ENCODE measurements at places on chromosomes 11 and 22.
A peak's percentile ranks its signal among the peaks of the same experiment; 100 is the strongest.

- no peak for DNase-seq
Observed at GRCh38 chr11:71470946-71471345, 17.9 kb downstream of the NADSYN1 start.

DNA sequence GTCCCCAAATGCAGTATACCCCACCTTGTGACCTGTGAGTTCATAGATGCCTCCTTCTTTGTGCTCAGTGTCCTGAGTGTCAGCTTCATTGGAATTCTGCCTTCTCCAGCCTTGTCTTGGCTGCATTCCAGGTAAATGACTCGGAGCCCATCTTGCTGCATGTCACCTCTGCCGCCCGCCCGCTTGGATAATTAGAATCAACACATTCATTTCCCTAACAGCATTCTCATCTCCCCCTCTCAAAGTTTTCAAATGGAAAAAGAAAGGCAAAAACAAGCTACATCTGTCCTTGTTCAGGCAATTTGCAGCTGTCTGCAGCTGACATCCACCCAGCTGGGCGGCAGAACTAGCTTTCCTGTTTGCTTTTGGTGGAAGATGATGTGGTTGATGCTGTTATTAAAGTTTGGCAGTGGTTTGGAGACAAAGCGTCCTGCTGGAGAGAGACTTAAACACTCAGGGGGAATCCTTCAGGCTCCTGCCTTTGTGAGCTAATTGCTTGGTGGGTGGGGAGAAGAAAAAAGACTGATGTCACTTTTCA lies 198.8 kb upstream of the SEZ6L start:
- DNase-seq, result no peak

DNA sequence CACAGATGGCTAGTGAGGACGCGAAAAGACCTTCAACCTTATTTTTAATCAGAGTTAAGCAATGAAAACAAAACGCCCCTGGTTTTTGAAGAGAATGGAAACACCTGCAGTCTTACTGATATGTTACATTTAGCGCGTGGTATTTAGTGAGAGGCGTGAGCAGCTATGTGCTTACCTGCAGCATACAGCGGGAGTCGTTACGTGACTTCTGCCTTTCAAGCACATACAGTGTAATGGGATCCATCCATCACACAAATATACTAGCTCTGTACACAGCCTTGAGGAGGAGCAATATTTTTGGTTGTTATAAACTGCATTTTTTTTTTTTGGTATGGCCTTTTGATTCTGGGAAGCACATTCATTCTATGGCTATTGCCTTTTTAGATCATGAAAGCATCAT lies 5.5 kb downstream of the KRTAP5-2 start:
- DNase-seq, result no peak

DNA sequence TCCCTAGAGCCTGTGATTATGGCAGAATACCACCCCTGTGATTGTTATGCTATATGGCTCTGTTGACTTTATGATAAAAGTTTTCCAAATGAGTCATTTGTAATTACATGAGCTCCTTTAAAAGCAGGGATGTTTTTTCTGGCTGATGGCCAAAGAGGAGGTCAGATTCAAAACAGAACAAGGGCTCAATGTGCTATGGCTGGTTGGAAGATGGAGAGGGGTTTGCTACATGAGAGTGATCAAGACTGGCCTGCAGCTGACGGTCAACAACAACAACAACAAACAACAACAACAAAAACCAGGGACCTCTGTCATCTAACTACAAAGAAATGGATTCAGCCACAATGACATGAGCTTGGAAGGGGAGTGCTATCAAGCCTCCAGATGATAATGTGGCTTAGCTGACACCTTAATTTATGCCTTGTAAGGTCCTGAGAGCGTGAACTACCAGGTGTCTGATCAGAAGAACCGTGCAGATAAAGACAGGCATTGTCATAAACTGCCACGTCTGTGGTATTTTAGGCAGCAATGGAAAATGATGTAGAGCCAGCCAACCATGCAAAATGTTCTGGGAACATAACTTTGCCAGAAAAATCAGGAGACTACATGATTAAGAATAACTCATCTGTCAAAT lies 47.2 kb downstream of the PIWIL3 start:
- no peak for DNase-seq

DNA sequence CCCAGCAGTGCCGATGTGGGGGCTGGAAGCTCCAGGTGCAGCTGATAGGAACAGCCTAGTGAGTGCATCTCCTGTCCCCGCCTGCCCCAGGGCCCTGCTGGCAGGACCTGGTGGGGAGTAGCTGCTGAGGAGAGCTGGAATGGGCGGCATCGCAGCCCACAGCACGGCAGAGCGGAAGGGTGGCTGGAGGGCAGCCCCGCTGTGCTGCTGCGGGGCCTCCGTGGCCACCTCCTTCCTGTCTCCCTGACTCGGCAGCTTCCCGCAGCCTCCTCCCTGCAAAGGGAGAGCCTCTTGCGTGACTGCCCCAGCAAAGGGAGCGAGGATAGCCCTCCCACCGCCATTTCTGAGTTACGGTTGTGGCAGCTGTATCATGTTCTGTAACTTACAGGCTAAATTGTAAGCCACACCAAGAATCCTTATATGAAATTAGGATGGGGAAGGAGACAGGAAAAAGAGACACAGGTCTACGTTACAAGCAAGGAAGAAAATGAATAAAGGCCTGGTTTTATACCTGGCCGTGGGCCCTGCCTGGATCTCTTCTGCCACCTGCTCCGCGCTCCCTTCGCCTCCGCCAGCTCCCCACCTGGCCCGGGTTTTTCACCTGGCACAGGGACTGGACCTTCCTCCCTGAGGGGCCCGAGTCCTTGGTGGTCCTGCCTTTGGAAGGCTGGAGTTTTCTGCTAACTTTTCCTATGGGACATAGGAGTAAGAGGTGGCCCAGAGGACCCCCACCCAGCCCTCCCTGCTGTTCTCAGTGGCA lies 10.0 kb downstream of the TPCN2 start:
- no peak for DNase-seq

DNA sequence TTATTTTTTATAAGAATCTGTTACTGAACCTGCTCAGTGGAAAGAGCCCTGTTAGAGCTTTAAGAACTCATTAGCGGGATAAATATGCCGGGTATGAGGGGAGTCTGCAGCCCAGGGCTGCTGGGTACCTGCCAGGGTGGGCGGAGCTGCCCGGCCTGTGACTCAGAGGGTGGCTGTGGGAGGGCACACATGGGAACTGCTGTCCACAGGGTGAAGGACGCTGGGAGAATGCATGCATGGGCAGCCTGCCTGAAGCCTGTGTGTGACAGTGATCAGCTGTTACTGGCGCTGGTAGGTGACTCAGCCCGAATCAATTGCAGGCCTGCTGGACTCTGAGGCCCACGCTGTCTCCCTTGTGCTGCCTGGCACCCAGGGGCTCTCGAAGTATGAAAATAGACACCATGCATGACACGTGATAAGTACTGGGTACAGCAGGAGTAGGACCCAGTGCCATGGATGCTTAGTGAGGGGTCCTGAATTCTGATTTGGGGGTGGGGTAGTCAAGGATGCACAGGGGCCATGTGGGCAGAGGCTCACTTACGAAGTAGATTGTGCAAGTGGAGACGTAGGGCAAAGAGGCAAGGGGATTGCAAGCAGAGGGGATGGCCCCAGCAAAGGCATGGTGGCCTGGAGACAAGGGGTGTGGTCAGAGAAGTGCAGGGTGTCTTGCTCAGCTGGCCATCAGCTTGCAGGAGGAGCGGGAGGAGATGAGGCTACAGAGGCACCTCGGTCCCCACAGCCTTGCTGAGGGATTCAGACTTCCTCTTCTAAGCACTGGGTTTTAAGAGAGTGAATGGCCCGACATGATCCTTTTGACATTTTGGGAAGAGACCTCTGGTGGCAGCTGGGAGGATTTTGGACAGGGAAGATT lies 36.5 kb downstream of the GRIK4 start:
- DNase-seq, result peak; percentile 45

DNA sequence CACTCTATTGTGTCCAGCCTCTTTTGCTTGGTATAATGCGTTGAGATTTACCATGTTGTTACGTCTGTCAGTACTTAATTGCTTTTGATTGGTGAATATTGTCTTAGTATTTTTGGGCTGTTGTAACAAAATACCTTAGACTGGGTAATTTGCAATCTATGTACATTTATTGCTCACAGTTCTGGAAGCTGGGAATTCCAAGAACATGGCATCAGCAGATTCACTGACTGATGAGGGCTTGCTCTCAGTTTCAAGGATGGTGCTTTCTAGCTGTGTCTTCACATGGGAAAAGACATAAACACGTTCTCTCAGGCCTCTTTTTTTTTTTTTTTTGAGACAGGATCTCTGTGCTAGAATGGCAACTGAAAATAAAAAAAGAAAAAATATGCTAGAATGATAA lies 46.7 kb upstream of the INCENP start:
- no peak for DNase-seq

- peak; percentile 41 for DNase-seq
Observed at GRCh38 chr11:72598906-72599305, 75.3 kb downstream of the PDE2A start.

- DNase-seq, result no peak
Observed at GRCh38 chr22:35319244-35319985, 19.7 kb downstream of the TOM1 start.

DNA sequence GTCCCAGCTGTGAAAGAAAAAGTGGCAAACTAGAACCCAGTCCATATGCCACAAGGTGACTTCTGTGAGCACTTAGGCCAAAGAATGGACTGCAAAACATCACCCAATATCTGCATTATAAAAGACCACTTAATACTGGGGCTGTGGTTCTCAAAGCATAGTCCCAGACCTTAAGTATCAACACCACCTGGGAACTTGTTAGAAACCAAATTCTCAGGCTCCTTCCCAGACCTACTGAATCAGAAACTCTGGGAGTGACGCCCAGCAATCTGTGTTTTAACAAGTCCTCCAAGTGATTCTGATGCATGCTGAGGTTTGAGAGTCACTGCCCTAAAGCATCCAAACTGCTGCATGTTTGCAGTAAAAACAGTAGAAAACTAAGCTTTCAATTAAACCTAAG lies 81.3 kb downstream of the SERGEF start:
- DNase-seq, result no peak

- DNase-seq, result peak; percentile 32
Observed at GRCh38 chr11:11978792-11979487, 29.5 kb downstream of the DKK3 start.

DNA sequence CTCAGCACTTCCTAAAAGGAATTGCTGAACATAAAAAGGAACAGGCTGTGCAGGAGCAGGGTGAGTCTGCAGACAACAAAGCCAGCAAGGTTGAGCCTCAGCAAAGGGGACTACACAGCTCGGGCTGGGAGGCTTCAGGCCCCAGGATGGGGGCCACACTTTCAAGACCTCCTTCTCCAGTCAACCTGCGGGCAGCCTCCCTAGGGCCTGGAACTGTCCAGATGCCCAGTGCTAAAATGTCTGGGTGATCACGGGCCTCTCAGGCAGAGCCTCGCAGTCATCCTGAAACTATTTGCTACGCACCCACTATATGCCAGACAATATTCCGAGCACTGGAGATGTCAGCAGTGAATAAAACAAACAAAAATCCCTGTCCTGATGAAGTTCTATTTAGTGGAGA lies 3.9 kb upstream of the NEFH start:
- no peak for DNase-seq

GRCh38 chr22:49589301-49589700 lies 238.4 kb downstream of the BRD1 start:
- no peak for DNase-seq

- DNase-seq, result no peak
Observed at GRCh38 chr11:12287009-12287373, 90.4 kb upstream of the PARVA start.

DNA sequence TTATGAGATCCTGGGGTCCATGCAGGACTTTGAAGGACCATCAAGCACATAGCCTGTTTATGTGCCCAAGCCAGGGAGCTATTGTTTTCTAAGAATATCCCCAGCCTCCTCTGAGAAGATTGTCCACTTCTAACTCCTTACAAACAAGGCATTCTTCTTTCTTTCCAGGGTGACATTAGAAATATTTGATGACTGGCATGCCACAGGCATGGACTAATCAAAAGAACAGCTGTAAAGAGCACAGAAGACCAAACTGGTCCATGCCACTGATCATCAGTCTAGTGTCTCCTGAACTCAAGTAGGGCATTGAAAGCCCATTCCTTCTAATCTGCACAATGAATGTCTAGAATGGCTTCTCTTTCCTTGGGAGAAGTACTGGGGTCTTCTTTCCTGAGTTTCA lies 24.9 kb upstream of the LMO2 start:
- no peak for DNase-seq

GRCh38 chr11:17459236-17459896 lies 17.3 kb downstream of the ABCC8 start:
- DNase-seq, result no peak

GRCh38 chr11:78427615-78428265 lies 10.1 kb upstream of the GAB2 start:
- DNase-seq, result no peak

- no peak for DNase-seq
Observed at GRCh38 chr11:105641433-105641832, 31.6 kb downstream of the GRIA4 start.

GRCh38 chr11:74332291-74332690 lies 20.9 kb upstream of the P4HA3 start:
- DNase-seq, result no peak

GRCh38 chr11:119666463-119667131 lies 62.4 kb downstream of the NECTIN1 start:
- DNase-seq, result peak; percentile 82

DNA sequence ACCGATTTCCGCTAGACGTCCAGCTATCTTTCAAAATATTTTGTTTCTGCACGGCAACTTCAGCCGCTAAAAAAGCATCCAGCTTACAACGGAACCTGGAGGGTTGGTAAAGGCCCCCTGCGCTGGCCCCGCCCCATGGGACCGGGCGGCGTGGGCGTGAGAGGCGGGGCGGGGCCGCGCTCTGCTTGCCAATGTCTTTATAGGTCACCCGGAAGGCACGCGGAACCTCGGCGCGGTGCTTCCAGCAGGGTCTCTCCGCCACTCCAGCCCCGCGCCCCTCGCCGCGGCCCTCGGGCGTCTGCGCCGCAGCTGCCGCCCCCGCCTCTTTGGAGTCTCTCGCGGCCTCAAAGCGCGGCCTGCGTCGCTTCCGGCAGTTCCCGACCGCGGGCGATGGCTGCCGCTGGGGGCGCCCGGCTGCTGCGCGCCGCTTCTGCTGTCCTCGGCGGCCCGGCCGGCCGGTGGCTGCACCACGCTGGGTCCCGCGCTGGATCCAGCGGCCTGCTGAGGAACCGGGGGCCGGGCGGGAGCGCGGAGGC lies at the start of gene FDX1:
TSS of gene FDX1 (plus strand) at position 218 of the 536 bp plus-strand sequence. CDS start at position 391, 173 bp downstream.
- peak; percentile 78 for DNase-seq

DNA sequence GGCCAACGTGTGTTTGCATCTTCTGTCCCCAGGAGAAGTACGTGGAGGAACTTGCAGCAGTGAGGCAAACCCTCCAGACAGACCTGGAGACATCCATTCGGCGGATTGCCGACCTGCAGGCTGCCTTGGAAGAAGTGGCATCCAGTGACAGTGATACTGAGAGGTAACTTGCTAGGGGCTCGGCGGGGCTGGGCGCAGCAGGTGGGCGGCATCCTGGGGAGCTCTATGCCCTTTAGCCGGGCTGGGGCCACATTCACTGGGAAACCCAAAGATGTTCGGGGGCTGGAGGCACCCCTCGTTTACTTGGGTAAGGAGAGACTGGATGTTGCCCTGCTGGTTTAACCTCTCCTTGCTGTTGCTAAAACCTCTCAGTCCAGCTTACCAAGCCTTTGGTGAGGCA lies 176.9 kb upstream of the SEZ6L start:
- DNase-seq, result no peak

GRCh38 chr22:43344520-43344787 lies 1.3 kb upstream of the SCUBE1 start:
- DNase-seq, result no peak

All from liver (tissue), 10 donors.